ENCODE measurements at places on chromosomes 5 and 9. TPM values are rescaled to one million over a fixed set of nuclear protein-coding genes. Genes with fewer than 3 reads are reported as not detected.

DNA sequence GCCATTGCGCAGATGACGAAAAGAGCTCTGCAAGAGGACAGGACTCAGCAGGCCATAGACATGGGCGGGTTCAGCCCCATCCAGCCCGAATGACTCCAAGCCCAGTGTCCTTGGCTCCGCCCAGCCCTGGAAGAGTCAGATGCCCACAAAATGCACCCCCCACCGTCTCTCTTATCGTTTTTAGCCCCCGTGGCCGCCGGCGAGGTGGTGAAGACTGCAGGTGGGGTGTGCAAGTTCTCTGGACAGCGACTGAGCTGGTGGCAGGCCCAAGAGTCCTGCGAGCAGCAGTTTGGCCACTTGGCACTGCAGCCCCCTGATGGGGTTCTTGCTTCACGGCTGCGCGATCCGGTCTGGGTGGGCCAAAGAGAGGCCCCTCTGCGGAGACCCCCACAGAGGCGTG, 2.1 kb downstream of the ADGRD2 start:
- H3K27ac ChIP-seq: no peak overlapping the region
- peaks cover 13% of the 10 kb centered on the region for H3K27me3 ChIP-seq
- H3K4me3 ChIP-seq: no peak overlapping the region
- peaks cover under 1% of the 10 kb centered on the region for H3K4me1 ChIP-seq

GRCh38 chr5:73199671-73200070, 26.7 kb downstream of the TMEM174 start:
- H3K4me1 ChIP-seq: peaks cover 13% of the 10 kb centered on the region
- no peak overlapping the region for H3K27ac ChIP-seq
- peaks cover 19% of the 10 kb centered on the region for H3K27me3 ChIP-seq
- H3K36me3 ChIP-seq: peaks cover 9% of the 10 kb centered on the region
- no peak for DNase-seq

Gene RIMOC1
- 27.6 TPM for total RNA-seq

GRCh38 chr5:158724521-158725188, 375.1 kb downstream of the EBF1 start:
- H3K4me1 ChIP-seq: no peaks in the 10 kb centered on the region
- DNase-seq: no peak
- H3K4me3 ChIP-seq: no peak overlapping the region
- H3K27ac ChIP-seq: no peak overlapping the region
- H3K36me3 ChIP-seq: no peaks in the 10 kb centered on the region

Gene FOXD1
- total RNA-seq: 7.8 TPM

- H3K4me3 ChIP-seq: peak overlapping the region; percentile 39
- peak; percentile 12 for DNase-seq
These were observed 4.5 kb downstream of the TJP2 start for GRCh38 chr9:69178583-69179011.

Gene PCDHAC1
- total RNA-seq: 3.7 TPM

Gene ANKRD55
- total RNA-seq: not detected

- peaks cover 75% of the 10 kb centered on the region for H3K27me3 ChIP-seq
- no peaks in the 10 kb centered on the region for H3K36me3 ChIP-seq
- H3K27ac ChIP-seq: no peak overlapping the region
These were observed 5.6 kb downstream of the ENHO start for GRCh38 chr9:34517185-34517584.

Measured in Calu3 (cell line).